IMR-90 (cell line): ENCODE measurements at places on chromosomes 6 and 20. TPM values are rescaled to one million over a fixed set of nuclear protein-coding genes. Genes with fewer than 3 reads are reported as not detected.
A peak's percentile ranks its signal among the peaks of the same experiment; 100 is the strongest.

GRCh38 chr6:167474171-167474570 is 149.3 kb downstream of the TTLL2 start:
- DNase-seq, result no peak

DNA sequence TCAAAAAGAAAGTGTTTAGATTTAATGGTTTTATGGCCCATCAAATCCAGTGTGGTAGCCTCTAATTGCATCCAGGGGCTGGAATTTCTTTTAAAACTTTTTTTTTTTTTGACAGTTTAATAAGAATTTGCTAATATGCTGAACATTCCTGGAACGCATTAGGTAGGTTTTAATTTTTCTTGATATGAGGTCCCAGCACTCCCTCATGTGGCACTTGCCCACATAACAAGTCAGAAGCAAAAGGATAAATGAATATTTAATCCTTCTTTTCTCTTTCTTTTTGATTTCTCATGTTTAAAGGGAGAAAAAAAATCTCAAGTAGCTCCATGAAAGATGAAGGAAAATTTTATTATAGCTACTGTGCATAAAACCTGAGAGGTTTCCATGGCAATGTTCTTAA is 13.5 kb downstream of the HAO1 start:
- peak; percentile 53 for DNase-seq

DNA sequence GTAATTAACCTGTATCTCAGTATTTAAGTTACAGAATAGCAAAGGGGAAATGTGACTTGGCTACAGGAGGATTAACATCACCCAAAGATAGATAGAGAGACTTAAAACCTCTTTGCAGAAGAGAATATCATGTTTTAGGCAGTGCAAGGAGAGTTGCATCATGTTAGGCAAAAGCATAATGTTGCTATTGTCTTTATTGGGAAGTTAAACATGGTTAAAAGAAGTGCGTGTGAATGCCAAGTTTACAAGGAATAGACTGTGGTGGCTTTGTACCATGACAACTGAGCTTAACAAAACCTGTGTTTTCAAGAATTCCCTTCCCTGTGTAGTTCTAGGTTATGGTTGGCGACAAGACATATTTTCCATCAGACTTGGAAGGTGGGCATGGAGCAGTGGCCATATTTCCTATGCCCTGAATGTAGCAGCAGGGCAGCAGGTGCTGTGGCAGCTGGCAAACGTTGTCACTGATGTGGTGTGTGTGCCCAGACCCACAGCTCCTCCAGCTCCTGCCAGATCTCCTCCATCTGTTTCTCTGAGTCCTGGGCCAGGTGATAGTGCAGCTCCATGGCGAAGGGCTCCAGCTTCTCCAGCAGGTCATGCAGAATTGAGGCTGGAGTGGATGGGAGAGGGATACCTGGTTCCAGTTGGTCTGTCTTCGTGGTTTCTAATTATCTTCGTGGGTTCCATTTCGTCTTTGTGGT is 163.3 kb downstream of the QRSL1 start:
- DNase-seq, result no peak

DNA sequence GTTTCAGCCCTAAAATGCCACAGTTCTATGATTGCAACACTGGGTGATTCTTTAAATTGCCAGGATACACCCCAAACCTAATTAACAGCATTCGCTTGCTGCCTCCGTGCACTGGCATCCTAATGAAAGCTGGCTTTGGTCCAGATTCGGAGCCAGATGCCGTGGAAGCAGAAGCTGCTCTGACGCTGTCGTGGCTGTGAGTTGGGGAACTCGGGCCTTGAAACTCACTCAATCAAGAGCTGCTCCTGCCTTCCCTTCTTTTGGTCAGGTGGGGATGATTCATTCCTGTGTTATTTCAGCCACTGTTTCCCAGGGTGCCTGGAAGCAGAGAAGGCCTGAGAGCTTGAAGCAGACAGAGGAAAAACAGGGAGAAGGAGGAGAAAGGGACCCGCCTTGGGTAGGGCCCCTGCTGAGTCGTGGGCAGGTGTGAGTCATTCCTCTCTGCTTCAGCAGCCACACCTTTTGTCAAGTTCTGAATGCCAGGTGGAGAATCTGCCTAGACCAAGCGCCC is 36.2 kb upstream of the DSP start:
- DNase-seq, result peak; percentile 85

GRCh38 chr6:43702171-43702533 is 14.6 kb upstream of the MRPS18A start:
- no peak for DNase-seq

GRCh38 chr6:37202788-37203491 is 33.0 kb downstream of the PIM1 start:
- DNase-seq, result no peak

DNA sequence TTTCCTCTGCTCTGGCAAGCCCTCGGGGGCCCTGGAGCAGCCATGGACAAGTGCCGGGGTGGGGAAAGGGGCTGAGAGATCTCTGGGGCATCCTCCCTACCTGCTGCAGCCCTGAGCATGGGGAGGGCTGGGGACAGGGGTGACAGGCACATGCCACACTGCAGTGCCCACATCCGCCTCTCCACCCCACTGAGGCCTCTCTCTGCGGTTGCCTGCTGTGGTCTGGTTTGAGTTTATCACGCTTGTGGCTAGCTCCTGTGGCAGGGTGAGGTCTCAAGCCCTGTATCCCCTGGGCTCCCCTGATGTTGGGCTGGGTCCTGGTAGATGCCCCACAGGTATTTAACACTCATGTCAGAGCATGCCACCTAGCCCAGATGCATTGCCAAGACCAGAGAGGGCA is 52.9 kb upstream of the MLN start:
- no peak for DNase-seq

The E2F1 gene
- total RNA-seq, result 10.6 and 10.9 TPM in 2 replicates

The TLDC2 gene
- under 0.01 and 0.18 TPM in 2 replicates for total RNA-seq

DNA sequence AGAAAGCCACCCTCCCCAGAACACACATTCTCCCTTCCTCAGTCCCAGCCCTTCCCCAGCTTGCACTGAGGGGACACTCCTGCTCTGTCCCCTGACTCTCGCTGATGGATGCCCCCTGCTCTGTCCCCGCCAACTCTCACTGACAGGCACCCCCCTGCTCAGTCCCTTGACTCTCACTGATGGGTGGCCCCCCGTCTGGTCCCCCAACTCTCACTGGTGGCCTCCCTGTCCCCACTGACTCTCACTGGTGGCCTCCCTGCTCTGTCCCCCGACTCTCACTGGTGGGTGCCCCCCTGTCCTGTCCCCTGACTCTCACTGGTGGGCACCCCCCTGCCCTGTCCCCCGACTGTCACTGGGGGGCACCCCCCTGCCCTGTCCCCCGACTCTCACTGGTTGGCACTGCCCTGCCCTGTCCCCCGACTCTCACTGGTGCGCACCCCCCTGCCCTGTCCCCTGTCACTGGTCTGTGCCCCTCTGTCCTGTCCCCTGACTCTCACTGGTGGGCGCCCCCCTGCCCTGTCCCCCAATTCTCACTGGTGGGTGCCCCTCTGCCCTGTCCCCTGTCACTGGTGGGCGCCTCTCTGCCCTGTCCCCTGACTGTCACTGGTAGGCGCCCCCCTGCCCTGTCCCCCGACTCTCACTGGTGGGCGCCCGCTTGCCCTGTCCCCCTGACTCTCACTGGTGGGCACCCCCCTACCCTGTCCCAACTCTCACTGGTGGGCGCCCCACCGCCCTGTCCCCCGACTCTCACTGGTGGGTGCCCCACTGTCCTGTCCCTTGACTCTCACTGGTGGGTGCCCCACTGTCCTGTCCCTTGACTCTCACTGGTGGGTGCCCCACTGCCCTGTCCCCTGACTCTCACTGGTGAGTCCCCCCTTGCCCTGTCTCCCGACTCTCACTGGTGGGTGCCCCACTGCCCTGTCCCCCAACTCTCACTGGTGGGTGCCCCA is 60.9 kb downstream of the GINS1 start:
- DNase-seq, result no peak

- no peak for DNase-seq
These were observed 29.0 kb upstream of the BCLAF1 start for GRCh38 chr6:136318676-136319075.

DNA sequence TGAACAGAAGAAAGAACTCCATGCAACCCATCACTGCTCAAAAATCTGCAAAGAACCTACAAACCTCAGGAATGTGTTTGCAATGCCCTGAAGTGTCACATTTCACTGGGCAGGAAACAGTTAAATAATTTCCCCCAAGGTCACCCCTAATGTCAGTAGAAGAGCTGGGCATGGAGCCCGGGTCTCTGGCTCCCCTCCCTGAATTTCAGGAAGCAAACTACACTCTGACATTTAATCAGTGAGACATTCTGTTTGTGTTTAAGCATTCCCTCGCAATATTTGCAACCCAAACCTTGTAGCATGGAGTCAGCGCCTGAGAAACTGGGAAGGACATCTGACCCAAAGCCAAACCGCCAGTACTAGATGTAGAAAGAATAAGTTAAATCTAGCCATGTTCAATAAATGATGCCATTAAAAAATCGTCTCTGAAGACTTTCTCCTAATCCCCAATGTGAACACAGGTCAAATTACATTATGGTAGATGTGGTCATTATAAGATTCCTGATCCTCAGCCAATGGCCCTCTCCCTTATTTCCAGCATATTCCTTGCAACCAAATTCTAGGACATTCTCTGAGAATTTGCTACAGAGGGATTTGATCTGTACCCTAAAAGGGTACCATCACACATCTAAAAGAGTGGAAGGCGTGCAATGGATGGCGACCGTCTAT is 91.2 kb upstream of the ADTRP start:
- DNase-seq, result peak; percentile 84

DNA sequence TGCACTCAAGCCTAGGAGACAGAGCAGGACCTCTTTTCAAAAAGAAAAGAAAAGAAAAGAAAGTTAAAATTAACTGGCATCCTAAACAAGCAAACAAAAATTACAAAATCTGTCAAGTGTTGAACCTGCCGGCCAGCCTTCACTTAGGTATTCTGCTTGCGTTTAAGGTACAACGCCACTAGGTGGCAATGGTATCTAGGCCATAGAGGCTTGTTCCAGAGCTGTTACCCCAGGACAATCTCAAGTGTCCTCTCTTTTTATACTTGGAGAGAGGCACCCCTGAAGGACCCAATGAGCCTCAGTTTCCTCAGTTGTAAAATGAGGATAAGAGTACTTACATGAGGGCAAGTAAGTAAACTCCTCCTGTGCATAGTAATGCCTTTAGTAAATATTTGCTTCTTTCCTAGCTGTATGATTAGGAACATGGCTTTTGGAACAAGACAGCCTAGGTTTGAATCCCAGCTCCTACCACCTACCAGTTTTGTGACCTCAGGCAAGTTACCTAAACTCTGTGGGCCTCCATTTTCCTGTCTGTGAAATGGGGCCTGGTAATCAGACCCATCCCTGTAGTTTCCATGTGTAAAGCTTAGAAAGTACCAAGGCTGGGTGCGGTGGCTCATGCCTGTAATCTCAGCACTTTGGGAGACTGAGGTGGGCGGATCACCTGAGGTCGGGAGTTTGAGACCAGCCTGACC is 5.8 kb upstream of the PACSIN1 start:
- DNase-seq, result peak; percentile 48

The TMEM217 gene
- 1.4 TPM in 2 replicates for total RNA-seq

The AIF1 gene
- total RNA-seq, result not detected in 2 replicates

- peak; percentile 5 for DNase-seq
These were observed 369.0 kb downstream of the THBS2 start for GRCh38 chr6:168884646-168885086.

GRCh38 chr6:170455335-170455979 is 97.7 kb downstream of the PSMB1 start:
- DNase-seq, result no peak

The C20orf202 gene
- not detected in 2 replicates for total RNA-seq

DNA sequence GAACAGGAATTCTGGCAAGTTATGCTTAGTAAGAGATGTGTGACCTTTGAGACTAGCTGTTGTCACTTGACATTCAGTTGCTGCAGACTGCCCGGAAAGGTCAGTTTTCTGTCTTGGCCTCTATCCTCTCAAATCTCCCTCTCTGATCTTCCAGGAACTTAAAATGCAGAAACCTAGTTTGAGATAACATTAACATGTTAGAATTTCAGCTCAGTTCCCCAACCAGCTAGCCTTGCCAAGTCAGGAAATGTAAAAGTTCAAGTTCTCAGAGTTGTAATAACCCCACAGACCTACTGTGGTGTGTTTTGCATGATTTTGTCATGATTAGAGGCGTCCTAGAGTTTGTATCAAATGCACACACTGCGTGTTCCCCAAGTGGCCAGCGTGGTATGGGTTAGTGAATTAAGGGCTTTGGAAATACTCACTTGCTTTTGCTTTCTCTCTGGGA is 46.6 kb downstream of the DUSP22 start:
- DNase-seq, result no peak

DNA sequence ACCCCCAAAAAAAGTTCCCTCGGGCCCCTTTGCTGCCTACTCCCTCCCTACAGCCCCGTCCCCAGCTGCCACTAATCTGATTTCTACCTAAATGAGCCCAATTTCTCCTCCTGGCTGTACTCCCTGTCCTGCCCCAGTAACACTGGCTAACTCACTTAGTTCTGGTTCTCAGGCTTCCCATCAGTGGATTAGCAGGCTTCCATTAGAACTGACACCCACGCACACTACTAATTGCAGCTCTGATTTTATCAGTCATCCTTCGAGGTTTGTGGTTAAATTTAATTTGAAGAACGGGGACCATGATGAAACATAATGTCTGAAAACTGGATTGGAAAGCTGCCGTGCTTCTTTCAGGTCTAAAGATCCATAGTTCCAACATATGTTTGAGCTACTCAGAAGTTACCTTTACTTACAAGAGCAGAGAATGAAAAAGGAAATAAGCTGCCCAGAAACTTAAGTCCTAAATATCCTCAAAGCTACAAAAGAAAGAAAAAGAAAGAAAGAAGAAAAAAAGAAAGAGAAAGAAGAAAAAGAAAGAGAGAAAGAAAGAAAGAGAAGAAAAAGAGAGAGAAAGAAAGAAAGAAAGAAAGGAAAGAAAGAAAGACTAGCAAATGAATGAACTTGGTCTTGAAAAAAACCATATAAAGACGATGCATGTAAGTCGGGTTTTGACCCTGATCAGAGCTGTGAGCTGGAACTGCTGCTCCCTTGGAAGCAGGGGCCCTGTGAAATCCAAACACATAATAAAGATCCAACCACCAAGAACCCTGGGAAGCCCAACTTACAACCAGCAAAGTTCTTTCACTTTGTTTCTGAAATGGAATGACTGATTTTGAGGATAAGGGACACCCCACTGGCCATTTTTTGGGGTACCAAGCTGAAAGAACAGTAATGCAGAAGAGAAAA is 51.7 kb downstream of the CNKSR3 start:
- DNase-seq, result no peak

The RIMS1 gene
- 3.3 and 3.8 TPM in 2 replicates for total RNA-seq

GRCh38 chr6:152290693-152291092 is 346.5 kb downstream of the SYNE1 start:
- DNase-seq, result no peak

GRCh38 chr6:154196333-154196885 is 157.4 kb downstream of the OPRM1 start:
- no peak for DNase-seq
